Stimulated activated CD4-positive, alpha-beta T cell treated with anti-CD3 and anti-CD28 coated beads, Interleukin-12 subunit alpha, Interleukin-12 subunit beta, amount 100 ng/mL, for 24 hours (primary cell): ENCODE measurements at places on chromosomes 4 and X.
A peak's percentile ranks its signal among the peaks of the same experiment; 100 is the strongest.

GRCh38 chrX:1748408-1748807, 133.5 kb downstream of the ASMT start:
- no peak for DNase-seq

DNA sequence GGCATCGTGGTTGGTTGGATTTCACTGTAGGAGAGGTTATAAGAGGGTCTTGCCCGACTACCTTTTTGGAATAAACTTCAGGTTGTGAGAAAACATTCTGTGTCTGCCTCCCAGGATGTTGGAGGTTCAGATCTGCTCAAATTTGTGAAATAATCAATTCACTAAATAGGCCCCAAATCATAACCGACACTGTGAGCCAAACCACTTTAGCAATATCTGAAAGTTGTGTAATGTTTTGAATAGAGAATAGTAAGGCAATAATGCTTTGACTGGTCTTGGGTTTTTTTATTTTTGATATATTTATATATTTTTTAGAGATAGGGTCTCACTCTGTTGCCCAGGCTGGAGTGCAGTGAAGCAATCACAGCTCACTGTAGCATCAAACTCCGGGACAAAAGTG, 131.2 kb downstream of the GLRA3 start:
- no peak for DNase-seq

DNA sequence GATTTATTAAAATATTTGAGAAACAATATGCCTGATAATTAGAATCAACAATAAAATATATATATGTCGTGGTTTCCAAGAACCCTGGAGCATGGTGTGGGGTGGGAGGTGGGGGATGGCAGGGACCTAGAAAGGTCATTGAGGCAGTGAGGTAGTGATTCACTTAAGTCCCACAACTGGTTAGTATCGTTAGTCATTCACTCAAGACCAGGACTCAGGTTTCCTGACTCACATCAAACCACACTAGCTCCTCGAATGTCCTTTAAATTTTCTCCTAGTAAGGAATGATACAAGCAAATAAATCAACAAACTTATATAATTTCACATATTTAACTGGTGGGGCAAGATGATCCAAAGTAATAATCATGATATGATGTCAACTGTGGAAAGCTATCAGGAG, 158.8 kb upstream of the AADAT start:
- DNase-seq = no peak

GRCh38 chrX:50635817-50636365, 165.3 kb upstream of the DGKK start:
- no peak for DNase-seq

DNA sequence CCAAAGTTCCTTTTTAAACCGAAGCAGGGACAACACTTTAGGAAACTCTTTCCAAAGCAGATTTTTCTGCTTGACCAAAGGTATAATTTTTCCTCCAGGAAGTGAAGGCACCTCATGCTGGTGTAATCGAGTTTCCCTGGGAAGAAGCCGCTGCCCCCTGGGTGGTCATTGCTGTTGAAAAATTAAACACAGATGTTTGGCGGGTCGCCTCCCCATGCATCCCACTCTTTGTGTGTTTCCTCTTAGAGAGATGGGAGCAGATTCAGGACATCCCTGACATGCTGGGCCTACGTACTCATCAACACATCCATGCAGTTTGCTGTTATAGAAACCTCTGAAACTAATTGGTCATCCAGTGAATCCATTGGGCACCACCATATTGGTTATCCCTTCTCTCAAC, 179.2 kb upstream of the HCCS start:
- no peak for DNase-seq

DNA sequence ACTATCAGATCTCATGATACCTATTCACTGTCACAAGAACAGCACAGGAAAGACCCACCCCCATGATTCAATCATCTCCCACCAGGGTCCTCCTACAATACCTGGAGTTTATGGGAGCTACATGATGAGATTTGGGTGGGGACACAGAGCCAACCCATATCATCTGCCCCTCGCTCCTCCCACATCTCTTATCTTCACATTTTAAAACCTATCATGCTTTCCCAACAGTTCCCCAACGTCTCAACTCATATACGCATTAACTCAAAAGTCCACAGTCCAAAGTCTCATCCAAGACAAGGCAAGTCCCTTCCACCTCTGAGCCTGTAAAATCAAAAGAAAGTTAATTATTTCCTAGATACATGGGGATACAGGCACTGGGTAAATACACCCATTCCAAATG, 1185.2 kb downstream of the PCDH7 start:
- no peak for DNase-seq

GRCh38 chrX:114049063-114049462, 534.8 kb upstream of the HTR2C start:
- no peak for DNase-seq

DNA sequence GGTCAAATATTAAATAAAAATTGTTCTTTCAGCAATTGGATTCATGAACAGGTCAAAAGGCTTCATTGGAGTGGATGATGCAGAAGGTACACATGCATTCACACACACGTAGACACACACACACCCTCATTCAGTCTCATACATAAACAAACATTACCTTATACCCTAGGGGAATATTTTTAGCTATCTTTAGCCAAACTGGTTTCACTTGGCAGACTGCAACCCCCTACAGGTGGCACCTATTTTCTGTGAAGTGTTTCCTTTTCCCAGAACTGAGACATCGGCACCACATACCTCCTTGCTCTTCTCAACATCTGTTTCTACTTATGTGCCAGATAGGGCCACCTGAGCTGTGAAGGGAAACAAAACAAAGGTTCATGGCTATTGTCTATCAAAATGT, 18.5 kb upstream of the KDR start:
- DNase-seq = no peak

GRCh38 chr4:52780206-52780605, 29.0 kb upstream of the ERVMER34-1 start:
- no peak for DNase-seq

- DNase-seq = no peak
These were observed 13.5 kb downstream of the MSANTD1 start for GRCh38 chr4:3262208-3263052.

DNA sequence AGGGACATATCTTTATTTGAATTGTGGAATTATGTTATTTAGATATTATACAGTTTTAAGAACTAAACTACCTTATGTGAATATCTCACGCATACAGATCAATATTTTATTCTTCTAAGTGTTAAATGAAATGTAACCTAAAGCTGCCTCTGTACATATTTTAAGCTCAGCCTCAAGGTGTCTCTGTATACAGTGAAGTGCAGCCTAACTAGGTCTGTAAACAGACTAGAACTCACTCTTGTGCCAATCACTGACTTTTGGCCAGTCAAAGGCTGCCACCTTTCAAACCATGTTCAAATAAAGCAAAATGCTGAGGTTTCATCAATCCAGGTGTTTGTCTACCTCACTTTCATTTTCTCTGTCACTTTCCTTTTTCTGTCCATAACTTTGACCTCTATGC, 1074.5 kb upstream of the PRKX start:
- DNase-seq = no peak

GRCh38 chr4:169090484-169091215, 80.6 kb upstream of the CBR4 start:
- no peak for DNase-seq

DNA sequence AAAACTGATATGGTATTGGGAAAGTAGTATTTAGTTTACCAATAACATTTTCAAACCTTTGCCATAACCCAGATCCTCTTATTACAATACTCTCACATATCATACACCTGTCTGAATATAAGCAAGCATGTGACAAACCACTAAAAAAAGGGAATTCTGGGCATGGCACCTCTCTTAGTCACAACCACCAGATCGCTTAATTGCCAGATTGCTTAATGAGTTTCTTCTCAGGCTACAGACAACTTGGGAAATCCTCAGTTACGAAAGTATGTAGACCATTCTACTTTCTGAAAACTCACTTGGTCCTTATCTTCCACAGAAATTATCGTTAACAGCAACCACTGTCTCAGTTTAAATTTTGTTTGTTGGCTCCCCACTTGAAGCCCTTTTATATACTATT, 2.1 kb downstream of the NAF1 start:
- no peak for DNase-seq

DNA sequence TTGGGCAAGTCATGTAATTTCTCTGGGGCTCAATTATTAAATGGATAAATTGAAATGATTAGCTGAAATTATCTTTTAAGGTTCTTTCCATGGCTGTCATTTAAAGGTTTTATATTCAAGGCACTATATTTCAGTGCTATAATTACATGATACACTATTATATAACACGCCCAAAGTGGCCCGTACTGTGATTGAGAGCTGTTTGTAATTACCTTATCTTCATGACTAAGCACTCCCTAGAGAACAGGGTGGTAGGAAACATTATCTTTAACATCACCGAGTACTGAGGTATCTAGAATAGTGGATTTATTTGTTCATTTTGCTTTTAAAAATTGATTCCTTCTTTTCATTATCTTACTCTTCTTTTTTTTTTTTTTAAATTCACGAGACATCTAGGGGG, 79.0 kb downstream of the DIAPH2 start:
- no peak for DNase-seq

DNA sequence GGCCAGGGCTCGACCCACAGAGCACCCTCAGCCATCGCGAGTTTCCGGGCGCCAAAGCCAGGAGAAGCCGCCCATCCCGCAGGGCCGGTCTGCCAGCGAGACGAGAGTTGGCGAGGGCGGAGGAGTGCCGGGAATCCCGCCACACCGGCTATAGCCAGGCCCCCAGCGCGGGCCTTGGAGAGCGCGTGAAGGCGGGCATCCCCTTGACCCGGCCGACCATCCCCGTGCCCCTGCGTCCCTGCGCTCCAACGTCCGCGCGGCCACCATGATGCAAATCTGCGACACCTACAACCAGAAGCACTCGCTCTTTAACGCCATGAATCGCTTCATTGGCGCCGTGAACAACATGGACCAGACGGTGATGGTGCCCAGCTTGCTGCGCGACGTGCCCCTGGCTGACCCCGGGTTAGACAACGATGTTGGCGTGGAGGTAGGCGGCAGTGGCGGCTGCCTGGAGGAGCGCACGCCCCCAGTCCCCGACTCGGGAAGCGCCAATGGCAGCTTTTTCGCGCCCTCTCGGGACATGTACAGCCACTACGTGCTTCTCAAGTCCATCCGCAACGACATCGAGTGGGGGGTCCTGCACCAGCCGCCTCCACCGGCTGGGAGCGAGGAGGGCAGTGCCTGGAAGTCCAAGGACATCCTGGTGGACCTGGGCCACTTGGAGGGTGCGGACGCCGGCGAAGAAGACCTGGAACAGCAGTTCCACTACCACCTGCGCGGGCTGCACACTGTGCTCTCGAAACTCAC, 3.6 kb downstream of the MID1IP1 start:
- peak; percentile 10 for DNase-seq

- no peak for DNase-seq
These were observed 6.9 kb downstream of the G3BP2 start for GRCh38 chr4:75666299-75666698.

DNA sequence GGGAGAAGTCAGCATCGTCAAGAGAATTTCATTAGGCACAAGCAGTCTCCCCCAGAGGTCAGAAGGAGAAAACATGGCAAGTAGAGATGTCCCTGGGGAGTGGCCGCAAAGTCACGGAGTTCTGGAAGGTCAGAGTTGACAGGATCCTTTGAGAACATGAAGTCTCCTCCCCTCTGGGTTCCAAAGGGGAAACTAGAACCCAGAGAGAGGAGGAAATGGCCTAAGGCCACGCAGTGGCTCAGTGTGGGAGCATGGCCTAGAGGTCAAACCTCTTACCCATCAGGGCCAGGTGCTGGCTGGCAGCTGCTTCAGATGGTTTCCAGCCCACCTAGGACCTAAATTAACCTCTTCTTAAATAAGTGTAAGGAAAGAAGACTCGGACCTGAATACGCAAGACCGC, 884 bp downstream of the IDH3G start:
- DNase-seq = no peak

DNA sequence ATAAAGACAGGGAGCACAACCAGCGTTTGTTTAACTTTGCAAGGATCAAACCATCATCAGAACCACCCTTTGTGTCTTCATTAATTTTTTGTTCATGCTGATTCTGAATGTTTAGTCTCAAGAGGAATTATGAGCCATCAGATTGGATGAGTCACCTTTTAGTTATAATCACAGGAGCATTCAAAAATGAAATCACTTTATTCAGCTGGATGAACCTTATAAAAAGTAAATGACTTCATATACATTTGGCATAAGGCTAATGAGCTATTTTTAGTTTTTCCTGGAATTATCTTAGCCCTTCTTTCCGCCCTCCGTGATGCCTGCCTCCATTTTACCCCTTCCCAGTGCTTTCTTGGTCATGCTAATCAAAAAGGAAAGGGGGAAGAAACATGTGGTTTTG, 103.6 kb downstream of the SORBS2 start:
- no peak for DNase-seq

GRCh38 chr4:60313611-60314178, 886.4 kb upstream of the ADGRL3 start:
- DNase-seq = no peak

DNA sequence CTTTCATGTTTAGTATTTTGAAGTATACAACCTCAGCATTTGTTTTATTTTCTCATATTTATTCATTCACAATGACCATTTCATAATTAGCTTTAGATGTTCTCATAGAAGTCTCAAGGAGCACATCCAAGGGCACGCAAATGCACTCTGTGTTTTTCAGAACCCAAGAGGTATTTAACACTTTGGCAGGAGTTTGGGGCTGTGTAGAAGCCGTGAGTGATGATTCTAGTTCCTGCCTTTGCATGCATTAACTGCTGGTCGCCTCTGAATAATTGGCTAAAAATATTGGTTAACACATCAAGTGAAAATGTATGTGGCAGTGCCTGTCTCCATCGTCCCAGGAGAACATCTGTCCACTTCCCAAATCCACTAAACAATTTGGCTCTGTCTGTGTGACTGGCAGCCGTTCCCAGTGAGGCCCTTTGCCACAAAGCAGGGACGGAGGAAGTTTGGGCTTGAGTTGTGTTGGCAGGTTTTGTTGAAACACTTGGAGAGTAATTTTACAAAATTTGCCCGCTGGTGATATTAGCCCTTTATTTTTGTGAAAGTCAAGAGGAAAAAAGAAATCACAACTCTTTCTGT, 730.7 kb upstream of the SLIT2 start:
- DNase-seq = no peak

GRCh38 chr4:156941940-156942548, 29.6 kb downstream of the PDGFC start:
- no peak for DNase-seq

DNA sequence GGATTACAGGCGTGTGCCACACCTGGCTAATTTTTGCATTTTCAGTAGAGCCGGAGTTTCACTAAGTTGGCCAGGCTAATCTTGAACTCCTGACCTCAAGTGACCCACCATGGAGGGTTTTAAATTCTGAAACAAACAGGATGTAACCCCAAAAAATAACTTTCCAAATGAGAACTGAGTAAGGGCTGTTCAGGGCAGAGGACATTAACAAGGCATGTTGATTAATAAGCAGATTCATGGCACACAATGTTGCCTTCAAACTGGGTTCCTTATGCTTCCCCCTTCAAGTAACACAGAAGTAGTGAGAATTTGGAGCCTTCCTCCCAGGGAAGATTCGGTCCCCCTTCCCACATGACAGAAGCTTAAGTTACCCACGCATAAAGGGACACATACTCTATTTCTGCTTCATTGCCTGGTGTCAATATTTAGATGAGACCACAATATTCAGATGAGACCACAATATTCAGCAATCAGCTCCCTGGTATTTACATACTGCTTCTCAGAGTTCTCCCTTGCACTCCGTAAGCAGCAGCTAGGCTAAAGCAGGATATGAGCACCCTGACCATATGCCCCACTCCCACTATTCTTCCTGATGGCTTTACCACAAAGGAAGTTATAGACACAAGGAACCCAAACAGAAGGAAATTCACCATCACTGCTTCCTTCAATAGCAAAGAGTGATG, 21.4 kb downstream of the GRSF1 start:
- no peak for DNase-seq

GRCh38 chr4:56330691-56331090, 56.6 kb downstream of the AASDH start:
- no peak for DNase-seq

GRCh38 chr4:38231626-38232025, 271.4 kb downstream of the PTTG2 start:
- DNase-seq = no peak
